Activated CD4-positive, CD25-positive, alpha-beta regulatory T cell (primary cell): ENCODE measurements at places on chromosomes 13 and 19.

DNA sequence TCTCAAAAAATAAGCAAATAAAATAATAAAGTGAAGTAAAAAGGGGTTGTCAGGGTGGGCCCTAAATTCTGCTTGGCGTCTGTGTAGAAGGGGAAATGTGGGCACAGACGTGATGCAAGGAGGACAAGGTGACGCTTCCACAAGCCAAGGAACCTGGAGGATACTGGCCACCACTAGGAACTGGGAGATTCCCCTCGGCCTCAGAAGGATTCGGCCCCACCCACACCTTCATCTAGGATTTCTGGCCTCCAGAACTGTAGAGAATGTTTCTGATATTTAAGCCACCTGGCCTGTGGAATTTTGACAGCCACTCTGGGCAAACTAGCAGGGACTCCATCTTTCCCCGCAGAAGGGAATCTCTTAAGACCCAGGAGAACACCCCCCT, 1.1 kb downstream of the PLEKHJ1 start:
- no peak for DNase-seq

GRCh38 chr13:69180034-69180433, 927.6 kb upstream of the ATXN8OS start:
- DNase-seq: no peak

DNA sequence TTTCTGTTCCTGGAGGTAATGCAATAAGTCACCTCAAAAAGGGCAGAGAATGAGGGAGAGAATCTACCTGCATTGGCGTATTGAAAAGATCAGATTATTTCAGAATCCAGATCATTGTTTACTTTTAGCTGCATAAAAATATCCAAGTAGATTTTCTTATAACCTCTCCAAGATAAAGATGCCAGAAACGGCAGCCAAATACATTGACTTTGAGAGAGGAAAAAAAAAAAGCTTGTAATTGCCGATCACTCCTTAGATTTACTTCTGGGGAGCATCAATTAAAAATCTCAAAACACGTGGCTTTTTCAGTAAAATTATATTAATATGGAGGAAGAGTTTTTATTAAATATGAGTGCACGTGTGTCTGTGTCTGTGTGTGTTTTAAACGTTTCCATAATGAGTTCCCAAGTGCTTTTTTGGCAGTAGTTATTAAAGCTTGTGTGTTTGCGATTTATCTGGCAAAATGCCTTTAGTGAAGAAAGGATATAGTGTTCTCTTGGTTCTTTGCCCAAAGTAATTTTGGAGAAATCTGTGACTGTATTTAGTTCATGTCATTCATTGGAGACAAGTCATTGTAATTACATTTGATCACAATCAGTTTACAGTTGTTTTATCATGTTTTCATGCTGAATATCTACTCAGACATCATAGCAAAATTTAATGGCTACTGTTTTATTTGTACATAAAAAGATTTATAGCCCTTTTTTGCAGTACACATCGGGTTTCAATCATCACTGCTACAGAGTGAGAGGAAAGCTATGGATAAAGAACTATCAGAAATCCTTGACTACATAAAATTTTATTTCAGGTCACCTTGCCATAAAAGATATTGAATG, 176.1 kb downstream of the TM9SF2 start:
- DNase-seq: no peak

- DNase-seq: no peak
These were observed 23.0 kb upstream of the IRS2 start for GRCh38 chr13:109809216-109809932.

GRCh38 chr19:45275370-45275971, 24.4 kb downstream of the MARK4 start:
- no peak for DNase-seq

DNA sequence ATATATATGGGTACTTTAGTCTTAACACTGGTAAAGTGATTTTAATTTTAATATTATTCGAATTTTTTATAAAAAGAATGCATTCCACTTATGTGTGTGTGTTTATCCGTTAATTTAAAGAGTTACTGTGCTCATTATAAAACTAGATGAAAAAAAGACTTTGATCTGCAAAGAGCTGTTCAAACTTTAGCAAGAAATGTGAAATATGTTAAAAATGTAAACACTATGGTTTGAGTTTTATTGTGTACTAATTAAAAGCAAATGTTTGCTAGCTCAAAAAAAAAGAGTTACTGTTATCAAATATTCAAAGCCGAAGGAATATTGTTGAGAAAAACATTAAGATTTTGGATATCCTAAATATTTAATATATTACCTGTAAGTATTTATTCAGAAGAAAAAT, 34.5 kb downstream of the UFM1 start:
- no peak for DNase-seq

GRCh38 chr19:34681478-34681877, 4.0 kb downstream of the ZNF302 start:
- no peak for DNase-seq

- no peak for DNase-seq
These were observed 706 bp downstream of the TNFRSF19 start for GRCh38 chr13:23570921-23571315.

GRCh38 chr19:36140304-36141038, 605 bp downstream of the CAPNS1 start:
- no peak for DNase-seq

- peak; percentile 37 for DNase-seq
These were observed 45.5 kb downstream of the IER2 start for GRCh38 chr19:13195678-13196077.

DNA sequence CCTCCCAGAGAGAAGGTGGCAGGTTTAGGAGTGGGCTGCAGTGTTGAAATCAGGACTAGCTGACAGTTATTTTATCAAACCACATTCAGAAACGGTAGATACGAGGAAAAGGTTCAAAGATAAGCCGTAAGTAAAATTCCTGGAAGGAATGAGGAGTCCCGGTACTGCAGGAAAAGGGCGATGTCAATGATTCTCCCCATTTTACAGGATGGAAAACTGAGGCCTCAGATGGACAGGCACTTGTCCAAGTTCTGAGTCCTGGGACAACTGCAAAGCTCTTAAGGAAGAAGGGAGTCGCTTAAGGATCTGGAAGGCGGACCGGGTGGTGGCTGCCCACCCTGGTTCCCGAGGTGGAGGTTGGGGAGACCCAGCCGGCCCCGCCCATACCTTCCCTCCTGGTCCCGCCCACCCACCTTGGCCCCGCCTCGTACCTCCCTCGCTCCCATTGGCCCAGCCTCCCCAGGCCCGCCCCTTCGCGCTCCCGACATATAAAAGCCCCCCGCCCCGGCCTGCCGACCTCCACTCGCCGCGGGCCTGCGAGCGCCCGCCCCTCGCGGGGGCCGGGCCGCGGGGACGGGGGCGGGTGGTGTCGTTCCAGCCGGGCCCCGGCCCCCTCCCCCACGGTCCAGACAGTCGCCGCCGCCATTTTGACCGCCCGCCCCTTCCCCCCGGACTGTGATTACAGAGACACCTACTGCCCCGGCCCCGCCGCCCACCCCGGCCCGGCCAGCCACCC, 603 bp downstream of the RFX1 start:
- DNase-seq: peak; percentile 84

- no peak for DNase-seq
These were observed 19.3 kb downstream of the ZNF583 start for GRCh38 chr19:56423276-56423984.

- DNase-seq: no peak
These were observed 221.5 kb upstream of the TSHZ3 start for GRCh38 chr19:31570718-31571117.

GRCh38 chr13:64256751-64257150, 2841.1 kb upstream of the PCDH20 start:
- DNase-seq: no peak

- no peak for DNase-seq
These were observed 167.6 kb downstream of the PTPRS start for GRCh38 chr19:5172859-5173630.

DNA sequence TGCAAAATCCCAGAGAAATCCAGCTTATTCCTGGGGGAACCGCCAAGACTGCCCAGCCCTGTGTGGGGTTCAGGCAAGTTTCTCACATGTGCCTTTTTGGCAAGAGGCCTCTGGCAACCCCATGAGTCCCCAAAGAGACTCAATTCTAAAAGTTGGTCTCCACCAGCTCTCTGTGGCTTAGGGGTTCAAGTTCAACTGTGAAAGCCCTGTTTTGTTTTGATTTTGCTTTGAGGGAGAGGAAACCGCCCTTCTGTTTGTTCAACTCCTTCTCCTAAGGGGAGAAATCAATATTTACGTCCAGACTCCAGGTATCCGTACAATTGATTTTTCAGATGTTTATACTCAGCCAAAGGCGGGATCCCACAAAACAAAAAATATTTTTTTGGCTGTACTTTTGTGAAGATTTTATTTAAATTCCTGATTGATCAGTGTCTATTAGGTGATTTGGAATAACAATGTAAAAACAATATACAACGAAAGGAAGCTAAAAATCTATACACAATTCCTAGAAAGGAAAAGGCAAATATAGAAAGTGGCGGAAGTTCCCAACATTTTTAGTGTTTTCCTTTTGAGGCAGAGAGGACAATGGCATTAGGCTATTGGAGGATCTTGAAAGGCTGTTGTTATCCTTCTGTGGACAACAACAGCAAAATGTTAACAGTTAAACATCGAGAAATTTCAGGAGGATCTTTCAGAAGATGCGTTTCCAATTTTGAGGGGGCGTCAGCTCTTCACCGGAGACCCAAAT, 583 bp upstream of the LDLR start:
- no peak for DNase-seq

GRCh38 chr13:108402850-108403249, 133.3 kb downstream of the TNFSF13B start:
- DNase-seq: no peak

GRCh38 chr19:28990522-28990921, 222.4 kb downstream of the UQCRFS1 start:
- DNase-seq: no peak

DNA sequence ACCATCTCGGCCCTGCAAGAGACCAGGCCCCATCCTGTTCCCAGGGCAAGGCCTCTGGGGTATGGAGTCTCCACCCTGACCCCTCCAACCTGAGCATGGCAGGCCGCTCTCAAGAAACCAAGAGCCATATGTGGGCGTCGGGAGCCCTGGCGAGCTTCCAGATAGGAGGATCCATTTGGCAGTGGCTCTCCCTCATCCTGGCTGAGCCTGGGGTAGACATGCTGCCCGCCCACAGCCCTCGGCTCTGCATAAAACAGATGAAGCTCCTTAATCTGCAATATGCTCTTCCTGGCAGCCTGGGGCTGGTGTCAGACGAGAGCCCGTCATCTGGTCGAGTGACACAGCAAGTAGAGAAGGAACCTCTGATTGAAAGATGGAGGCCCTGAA, 6.1 kb downstream of the ATP13A1 start:
- no peak for DNase-seq

GRCh38 chr13:112905990-112906641, 62.9 kb upstream of the MCF2L start:
- no peak for DNase-seq

DNA sequence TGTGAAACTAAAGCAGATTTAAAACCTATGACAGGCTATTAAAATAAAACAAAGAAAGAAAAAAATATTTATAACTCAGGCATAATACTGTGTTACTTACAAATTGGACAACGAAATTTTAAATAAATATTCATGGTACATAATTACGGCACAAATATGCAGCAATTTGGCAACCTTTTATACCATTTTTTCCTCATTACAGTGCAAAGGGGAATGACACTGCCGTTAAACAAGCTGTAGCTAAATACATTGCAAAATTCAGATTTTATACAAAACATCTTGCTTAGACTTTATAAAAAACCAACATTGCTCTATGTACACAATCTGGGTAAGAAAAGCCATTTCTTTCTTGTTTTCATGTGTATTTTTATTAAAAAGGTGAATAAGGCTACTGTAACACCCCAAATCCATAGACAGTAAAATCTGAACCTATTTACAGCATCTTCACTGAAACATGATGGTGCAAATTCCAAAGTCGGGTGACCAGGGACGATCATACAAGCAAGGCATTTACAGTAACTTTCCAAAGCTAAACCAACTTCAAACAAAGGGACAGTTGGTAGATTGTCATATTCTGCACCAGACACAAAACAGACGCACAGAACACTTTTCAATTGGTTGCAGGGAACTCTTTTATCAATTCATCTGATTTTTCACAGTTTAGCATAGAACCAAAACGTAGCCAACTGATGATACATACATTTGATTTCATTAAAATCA, 45.5 kb downstream of the EFNB2 start:
- DNase-seq: no peak

DNA sequence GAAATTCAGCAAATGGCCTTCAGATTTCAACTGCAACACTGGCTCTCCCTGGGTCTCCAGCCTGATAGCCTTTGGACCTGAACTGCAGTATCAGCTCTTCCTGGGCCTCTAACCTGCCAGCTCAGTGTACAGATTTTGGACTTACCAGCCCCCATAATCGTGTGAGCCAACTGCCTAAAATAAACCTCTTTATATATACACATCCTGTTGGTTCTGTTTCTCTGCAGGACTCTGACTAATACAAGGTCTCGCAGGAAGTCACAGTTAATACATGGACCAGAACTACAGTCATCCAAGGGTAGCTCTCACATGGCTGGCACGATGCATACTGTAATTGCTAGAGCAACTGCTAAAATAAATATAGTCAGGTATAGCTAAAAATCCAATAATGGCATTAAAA, 85.1 kb downstream of the KATNAL1 start:
- DNase-seq: no peak

DNA sequence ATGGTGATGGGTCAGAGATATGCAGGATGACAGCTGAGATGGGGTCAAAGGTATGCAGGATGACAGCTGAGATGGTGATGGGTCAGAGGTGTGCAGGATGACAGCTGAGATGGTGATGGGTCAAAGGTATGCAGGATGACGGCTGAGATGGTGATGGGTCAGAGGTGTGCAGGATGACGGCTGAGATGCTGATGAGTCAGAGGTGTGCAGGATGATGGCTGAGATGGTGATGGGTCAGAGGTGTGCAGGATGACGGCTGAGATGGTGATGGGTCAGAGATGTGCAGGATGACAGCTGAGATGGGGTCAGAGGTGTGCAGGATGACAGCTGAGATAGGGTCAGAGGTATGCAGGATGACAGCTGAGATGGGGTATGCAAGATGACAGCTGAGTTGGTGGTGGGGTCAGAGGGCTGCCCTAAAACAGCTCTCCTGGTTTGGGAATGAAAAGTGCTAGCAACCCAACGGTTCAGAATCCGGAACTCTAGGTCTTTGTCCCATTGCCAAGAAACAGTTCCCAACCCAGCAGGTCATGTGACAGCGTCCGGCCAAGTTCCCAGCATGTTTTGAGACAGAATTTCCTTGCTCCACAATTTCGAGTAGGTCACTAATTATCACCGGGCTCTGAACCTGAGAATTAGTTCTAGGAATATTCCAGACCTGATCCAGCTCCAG, 3.2 kb downstream of the SELENOW start:
- no peak for DNase-seq

DNA sequence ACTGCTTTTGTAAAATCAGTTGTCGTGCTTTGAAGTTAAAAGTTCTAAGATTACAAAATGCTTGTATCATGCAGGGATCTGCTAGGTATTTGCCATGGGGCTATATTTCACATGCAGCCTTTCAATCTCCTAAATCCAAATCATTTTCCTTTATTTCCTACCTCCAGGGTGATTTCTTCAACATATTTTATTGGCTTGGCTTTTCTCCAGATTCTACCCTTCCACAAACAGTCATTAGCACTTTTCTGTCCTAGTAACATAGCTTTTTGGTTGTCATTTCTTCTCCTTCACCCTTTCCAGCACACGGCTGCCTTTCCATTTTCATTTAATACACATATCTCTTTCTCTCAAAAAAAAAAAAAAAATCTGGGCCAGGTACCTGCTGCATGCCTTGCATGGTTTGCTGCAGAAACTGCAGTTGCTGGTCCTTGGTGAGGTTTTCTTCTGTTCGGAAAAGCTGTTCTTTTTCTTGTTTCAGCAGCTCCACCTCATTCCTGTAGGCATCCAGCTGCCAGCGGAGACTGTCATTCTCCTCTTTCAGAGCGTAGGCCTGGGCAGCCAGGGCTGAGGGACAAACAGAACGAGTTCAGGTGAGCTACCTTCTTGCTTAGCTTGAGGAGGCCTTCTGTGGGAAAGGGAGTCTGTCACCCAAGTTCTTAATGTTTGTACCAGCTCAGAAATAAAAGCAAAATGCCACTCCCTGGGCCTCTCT, 274.7 kb downstream of the DNAJC15 start:
- DNase-seq: no peak
